ENCODE measurements at places on chromosomes 5 and 9. TPM values are rescaled to one million over a fixed set of nuclear protein-coding genes. Genes with fewer than 3 reads are reported as not detected.

ZDHHC21 gene
- total RNA-seq, result 7.0 TPM

CDX1 gene
- not detected for total RNA-seq

ZNF879 gene
- 4.7 TPM for total RNA-seq

C9 gene
- not detected for total RNA-seq

MEIKIN gene
- total RNA-seq, result not detected

ANKRD18B gene
- total RNA-seq, result 0.46 TPM

ENHO gene
- total RNA-seq, result not detected

ZFP2 gene
- 0.21 TPM for total RNA-seq

PCDHGB3 gene
- 0.12 TPM for total RNA-seq

GRCh38 chr5:56059854-56060253, 65.1 kb upstream of the IL6ST start:
- no peak for DNase-seq

DNA sequence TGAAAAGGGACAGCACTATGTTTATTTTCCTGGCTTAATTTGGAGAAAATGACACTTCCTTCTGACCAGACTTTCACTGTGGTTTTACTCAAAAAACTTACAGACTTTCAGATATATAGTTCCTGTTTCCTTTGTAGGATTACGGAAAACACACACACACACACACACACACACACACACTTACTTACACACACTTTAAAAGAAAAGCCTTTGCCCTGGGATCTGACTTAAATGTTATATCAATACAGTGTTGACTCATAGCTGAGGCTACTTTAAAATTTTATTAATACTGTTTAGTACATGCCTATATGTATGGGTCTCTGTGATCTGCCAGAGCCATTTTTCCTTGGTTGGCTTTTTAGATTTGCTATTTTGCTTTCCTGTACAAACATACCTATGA, 758.3 kb downstream of the DNAH5 start:
- no peak for DNase-seq

DNA sequence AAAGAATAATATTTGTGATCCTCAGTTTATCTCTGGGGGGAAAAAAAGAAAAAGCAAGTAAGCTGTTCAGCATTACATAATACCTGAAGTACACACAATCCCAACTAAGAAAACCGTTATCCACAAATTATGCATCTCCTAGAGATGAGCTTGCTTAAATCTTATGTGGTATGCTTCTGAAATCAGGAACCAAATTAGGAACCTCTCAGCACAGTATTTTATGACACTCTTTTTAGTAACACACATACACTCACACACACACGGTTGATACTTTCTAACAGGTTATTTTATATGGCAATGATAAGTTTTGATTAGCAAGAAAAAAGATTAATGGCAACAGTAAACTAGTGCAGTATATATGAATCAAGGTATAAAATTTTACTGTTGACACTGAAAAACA, 1.2 kb upstream of the ZNF510 start:
- no peak for DNase-seq

DNA sequence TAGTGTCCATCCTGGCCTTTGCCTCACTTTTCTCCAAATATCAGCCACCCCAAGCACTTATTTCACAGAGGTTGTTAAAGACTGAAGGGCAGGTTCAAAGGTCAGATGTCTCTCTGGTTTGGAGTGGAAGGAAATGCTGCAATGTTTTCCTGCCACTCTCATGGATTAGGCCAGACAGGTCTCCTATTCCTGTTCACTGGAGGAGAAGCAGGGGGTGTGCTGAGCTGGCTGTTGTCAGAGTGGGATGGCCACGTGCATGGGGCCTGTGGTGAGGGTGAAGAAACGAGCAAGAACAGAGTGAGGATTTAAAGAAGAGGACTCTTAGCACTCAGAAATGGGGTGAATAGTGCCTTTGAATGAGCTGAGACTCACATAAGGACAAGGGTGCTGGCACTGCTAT, 6.7 kb downstream of the TMEM8B start:
- DNase-seq, result no peak

- DNase-seq, result no peak
Measured at GRCh38 chr5:7755958-7756357, 95.0 kb downstream of the CFAP90 start.

DNA sequence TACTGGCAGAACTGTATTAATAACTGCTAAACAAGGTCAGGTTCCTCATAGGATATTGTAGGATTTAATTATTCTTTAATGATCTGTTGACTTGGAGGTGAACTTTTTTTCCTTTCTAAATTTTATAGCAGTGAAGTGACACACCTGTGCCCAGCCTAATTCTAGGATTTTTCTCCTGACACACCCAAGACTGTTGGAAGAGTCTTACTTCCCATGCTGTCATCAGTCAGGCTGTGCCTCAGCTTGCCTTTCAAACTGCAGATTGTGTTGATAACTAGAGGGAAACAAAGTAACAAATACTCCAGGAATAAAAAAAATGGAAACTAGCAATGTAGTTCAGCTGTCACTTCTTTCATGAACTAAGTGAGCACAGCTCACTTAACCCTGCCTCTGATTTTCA, 22.0 kb downstream of the OTULIN start:
- DNase-seq, result no peak

DNA sequence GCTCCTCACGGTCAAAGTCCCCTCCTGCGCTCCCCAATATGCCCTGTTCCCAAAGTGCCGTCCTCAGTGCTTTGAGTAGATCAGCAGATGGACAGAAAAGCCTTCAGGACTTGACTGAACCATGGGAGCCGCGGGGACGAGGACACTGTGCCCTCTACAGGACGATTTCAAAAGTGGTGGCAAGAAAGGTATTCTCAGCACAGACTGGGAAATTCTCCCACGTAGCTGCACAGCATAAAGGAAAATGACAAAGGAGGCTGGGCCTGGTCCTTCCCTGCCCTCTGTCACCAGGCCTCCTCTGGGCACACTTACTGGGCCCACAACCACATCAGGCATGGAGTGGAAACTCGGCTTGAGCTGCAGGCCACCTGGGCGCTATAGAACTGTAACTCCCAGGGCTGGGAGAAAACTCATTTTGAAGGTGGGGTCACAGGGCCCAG, 16.7 kb upstream of the MTMR12 start:
- peak; percentile 61 for DNase-seq

- DNase-seq, result no peak
Measured at GRCh38 chr5:157993201-157993600, 134.3 kb upstream of the CLINT1 start.

GRCh38 chr9:93043122-93043521, 15.4 kb upstream of the SUSD3 start:
- no peak for DNase-seq

DNA sequence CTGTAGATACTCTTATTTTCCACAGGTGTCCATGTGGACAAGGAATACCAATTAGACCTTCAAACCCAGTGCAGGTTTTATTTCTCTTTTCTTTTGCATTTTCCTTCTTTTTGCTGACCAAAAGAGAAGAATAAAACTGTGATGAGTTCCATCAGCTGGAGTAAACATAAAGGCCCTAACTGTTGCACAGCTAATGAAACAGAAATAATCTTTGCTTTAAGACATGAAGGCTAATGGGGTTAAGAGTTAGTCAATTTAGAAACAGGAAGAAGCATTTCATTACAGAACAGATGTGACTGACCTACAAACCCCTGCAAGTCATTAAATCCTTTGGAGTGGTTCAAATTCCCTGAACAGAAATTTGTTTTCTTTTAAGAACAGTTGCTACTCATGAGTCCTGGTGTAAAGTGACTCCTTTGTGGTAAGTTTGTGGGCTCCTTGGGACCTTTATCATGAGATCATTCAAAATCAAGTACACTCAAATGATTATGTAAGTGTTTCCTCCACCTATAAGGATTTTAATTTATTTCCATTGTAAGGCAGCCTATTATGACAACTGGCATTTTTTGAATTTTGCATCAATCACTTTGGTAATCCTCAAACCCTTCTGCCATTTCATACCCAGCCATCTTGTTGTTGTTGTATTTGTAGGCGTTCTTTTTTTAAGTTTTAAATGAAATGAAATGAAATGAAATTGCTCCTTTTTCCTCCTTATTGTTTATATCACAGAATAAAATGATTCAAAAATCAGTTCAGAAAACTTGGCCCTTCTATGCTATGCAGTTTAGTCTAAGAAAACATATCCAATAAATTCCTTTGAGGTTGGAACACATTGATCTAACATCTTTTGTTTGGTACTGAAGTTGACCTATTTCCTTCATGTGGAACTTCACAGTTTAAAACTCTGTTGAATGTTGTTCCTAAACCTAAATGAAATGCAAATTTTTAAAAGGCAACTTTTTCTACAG, 1.3 kb downstream of the MINAR2 start:
- DNase-seq, result no peak

GRCh38 chr9:29060041-29060440, 1486.8 kb upstream of the C9orf72 start:
- DNase-seq, result no peak

DNA sequence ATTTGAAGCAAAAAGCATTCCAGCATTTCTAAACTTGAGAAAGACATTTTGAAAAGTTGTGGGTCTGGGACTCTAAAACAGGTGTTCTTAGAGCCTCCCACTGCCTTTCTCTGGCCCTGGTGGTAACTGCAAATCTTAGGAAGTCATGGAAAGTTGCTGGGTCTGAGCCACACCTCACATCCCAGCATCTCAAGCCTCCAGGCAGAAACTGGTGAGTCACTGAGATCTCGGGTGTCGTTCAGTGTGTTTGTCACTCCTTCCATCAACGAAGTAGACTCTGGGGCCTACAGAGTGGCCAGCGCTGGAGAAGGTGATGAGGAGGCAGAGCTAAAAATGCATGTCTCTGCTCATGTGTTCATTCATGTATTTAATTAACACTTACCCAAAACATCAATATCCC, 59.6 kb upstream of the C5orf58 start:
- no peak for DNase-seq

DNA sequence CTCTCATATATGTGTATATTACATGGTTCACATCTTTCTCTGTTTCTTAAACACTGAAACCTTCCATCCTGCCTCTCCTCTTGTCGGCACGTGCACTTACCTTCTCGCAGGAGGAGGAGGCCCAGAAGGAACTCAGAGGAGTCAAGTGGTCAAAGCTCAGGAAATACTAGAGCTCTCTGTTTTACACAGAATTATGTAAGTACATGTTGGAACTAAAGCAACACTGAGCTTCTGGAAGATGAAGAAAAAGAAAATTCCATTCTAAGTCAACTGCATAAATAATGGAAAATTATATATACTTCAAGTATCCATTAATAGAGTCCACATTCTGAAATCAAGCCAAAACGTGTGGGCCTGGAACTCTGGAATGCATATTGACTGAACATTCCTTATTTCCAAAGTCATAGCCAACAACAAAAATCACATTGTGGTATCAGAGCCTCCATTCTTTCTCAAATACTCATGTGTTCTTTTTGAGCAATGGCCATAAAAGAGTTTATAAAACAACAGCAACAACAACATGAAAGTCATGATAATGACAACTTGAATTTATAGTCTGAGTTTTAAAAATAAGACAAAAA, 121.5 kb upstream of the RAI14 start:
- no peak for DNase-seq

GRCh38 chr5:181215997-181216989, 6.8 kb upstream of the TRIM41 start:
- peak; percentile 62 for DNase-seq

Measured in activated CD4-positive, alpha-beta T cell treated with anti-CD3 and anti-CD28 coated beads, Interleukin-2, amount 10 ng/mL, durations not matched to agents 7 days and 5 days (primary cell).